CD8-positive, alpha-beta T cell (primary cell): ENCODE measurements at places on chromosomes 5 and 9.

DNA sequence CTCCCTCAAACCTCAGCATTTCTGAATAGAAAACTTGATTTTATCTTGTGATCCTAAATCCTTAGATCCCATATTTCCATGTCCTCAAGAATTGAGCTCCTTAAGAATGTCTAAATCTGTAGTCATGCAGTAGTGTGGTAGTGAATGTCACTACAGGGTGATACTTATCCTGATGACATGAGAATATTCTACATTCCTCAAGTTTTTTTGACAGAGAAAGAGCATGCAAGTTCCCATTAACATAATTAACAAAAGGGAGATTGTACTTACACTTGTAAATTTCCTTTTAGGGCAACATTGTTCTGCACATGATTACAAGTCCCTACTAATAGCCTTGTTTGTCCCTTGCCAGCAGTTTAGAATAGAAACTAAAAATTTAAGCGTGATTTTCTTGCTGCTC, 352.3 kb downstream of the PTPRD start:
- DNase-seq: no peak

DNA sequence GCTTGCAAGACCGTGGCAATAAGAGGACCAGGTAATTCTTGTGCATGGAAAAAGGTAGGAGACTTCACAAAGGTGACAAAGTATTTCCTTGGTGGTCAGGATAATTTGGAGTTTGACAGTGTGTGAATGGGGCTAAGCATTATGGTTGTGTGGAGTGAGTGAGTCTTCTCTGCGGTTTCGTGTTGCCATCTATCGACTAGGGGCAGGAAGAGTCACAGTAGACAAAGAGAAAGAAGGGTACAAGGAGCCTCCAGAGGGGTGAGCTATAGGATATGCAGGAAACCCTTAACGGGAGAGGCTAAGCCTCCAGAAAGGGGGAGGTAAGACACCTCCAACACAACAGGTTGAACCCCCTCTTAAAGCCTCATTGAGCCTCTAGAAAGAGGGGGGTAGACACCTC, 64.0 kb upstream of the RANBP6 start:
- DNase-seq: no peak

DNA sequence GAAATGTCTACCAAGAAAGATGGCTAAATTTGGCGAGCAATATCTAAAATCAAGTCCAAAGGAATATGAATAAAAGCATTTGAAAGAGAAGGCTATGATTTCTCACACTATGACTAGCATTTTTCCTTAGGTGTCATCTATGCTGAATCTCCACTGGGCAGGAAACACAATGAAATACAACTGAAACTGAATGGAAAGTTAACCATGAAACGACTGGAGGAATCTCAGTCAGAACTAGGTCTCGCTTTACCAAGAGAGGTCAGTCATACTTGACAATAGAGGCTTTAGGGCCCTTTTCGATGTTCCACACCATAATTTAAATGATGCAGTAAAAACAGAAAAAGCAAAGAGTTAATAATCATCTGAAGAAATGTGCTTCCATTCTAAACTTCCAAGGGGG, 339.0 kb downstream of the PDE4D start:
- DNase-seq: no peak

- no peak for DNase-seq
Measured at GRCh38 chr5:169667896-169668674, 31.0 kb downstream of the DOCK2 start.

- no peak for DNase-seq
Measured at GRCh38 chr5:89065919-89066318, 182.9 kb upstream of the MEF2C start.
